ENCODE measurements at places on chromosomes 1 and 21.

GRCh38 chr1:14661222-14661621 is 62.7 kb downstream of the KAZN start:
- DNase-seq = no peak

- DNase-seq = no peak
These were observed 644.0 kb downstream of the PTPRC start for GRCh38 chr1:199282751-199283305.

- DNase-seq = no peak
These were observed 52.9 kb downstream of the TNN start for GRCh38 chr1:175120511-175120910.

- no peak for DNase-seq
These were observed 2.7 kb downstream of the PPFIA4 start for GRCh38 chr1:203028784-203029553.

DNA sequence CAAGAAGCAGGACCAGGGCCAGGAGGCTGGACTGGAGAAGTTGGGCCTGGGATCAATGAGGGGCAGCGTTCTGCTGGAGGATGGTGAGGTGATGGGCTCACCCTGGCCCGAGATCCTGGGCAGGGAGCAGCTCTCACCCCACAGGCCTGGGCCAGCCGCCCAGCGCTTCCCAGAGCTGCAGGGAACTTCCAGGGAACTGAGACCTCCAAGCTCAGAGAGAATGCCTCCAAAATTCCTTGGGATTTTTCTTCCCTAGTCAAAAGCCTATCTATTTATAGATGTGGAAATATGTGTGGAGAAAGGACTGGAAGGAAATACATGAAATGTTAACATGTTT is 121.2 kb downstream of the SPSB1 start:
- no peak for DNase-seq

DNA sequence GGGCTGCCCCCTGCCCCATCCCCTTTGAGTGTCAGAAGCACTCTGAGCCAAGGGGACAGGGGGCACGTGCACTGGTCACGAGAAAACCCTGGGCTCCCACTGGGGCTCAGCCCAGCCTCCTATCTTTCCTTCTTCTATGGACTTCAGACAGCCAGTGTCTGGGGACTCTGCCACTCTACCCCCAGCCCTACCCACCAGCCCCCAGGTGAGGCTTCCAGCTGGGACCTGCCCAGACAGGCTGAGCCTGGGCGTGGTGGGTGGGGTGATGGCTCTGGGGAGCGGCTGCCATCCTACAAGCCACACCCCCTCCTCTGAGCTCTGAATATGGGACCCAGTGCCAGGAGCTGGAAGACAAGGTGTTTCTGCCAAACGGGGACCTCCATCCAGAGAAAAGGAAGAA is 8.0 kb upstream of the SFN start:
- peak; percentile 68 for DNase-seq

- DNase-seq = no peak
These were observed 6.9 kb upstream of the ADAR start for GRCh38 chr1:154614901-154615300.

DNA sequence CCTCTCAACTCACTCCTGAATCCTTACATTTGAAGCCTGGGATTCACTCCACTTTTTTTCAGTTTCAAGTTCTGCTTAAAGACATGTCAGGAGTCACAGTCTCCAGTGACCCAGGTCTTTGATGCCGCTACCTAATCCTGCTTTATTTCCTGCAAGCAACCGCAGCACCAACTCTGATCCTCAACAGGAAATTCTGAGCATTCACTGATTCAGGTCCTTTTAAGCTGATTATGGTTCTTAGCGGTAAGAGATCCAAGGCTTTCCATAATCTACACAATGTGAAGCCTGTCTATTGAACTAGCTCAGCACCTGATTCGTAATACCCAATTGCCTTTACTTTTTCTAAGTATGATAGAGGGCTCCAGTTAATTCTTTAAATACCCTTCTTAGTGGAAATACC is 43.7 kb upstream of the PIGC start:
- DNase-seq = no peak

DNA sequence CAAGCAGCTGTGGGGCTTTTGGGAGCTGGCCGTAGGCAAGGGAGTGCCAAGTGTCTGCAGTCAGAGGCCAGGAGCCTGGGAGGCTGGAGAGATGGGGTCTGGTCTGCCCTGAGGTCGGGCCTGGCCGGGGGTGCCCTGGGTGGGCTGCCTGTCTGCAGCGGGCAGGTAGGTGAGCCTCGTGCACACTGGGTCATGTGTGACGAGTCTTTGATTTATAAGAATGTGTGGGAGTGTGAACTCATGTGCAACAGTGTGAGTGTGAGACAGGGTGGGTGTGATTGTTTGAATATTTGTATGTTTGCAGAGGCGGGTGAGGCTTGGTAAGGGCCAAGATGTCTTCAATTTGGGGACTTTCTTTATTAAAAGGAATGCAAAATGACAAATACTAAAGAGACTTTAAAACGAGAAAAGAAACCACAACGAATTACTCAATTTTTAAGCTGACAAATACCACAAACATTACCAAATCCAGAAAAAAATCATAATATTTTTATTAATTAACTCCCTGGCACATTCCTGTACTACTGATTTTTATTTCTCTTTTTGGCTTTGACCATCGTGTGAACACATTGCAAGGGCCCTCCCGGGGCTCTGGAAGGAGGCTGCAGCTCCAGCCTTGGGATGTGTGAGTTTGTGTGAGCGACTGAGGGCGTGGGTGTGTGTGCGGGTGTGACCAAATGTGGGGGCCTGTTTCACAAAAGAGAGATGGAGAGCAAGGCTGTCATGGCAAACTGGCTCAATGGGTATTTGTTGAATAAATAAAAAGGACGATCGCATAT is 110.3 kb upstream of the WNT4 start:
- DNase-seq = no peak

DNA sequence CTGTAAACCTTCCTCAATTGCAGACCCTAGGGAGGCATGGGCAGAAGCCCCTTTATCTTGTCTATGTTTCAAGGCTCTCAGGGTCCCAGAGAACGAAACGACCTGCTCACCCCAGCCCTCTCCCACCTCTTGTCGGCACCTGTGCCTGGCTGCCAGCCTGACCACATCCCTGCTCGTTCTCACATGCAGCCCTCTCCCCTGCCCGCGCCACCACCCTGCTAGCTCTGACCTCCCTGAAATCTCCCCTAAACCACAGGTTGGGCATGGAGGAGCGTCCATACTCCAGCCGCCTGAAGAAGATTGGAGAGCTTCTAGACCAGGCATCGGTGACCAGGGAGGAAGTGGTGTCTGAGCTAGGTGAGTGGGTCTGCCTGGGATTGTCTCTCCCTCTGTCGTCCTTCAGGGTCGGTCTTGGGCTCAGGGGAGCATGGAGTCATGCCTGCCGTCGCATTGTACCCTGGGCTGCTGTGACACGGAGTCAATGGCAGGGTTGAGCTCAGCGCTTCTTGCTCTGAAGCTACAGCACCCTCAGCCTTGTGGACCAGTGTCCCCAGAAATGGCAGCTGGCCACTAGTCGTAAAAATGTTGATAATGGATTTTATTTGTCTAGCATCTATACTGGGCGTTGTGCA is 3.6 kb downstream of the ADPRS start:
- DNase-seq = no peak

- DNase-seq = no peak
These were observed 95.3 kb downstream of the COP1 start for GRCh38 chr1:176111835-176112234.

DNA sequence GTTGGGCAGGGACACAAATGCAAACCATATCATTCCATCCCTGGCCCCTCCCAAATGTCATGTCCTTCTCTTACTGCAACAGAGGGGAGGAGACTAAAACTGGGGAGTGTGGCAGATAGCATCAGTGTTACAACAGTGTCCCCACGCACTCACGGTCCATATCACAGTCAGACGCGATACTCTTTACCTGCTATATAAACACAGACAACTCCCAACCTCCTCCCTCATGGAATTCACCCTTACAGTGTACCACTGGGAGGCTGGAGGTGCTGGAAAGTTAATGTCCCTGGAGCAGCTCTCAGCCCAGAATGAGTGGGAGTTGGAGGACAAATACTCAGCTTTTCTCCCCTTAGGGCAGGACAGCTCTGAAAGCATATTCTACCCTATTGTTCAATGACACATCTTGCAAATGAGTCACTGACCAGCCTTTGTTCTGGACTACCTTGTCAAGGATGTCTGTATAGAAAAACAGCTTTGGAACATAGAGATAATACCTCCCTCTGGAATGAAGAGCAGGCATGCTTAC is 445.9 kb downstream of the SETD4 start:
- DNase-seq = no peak

DNA sequence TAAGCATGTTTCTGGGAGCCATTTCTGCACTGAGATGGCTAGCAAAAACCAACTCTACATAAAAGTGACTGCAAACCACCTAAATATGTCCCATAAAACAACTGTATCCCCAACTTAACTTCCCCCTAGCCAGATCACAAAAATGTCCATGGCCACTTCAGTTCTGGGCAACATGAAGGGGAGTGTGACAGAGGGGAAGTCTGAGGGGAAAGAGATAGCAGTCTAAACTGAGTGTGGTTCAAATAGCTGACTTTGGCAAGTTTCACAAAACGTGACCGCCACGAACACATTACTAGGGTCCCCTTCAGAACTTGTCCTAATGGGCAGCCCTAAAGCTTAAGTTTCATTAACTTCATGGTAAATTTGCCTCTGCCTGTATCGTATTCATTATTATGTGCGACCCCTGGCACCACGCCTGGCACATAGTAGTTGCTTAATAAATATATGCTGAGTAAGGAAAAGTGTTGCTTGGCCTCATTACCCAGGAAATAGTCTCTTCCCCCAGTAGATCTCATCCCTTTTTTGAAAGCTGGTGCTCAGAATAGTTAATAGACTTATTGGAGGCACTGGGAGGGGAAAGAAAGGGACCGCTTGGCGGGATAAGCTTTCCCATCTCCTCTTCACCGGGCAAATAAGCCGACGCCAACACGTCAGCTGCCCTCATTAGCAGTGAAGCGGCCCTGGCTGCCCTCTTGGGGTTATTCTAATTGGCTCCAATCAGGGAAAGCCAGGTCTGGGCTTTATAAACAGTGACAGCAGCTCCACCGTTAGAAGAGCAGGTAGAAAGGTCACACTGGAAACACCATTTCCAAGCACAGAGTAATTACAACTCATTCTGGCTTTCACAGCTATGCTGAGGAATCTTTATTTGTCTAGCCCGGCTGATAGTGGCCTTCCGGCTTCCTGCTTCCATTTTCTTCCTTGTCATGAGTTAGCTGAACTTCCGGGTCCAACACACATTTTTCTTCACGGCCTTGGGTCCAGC is 122.1 kb downstream of the LRIG2 start:
- no peak for DNase-seq

Measured in hematopoietic multipotent progenitor cell treated with erythropoietin and hydrocortisone succinate and interleukin-3 and kit ligand, for 15 days (in vitro differentiated cells).